ENCODE measurements at places on chromosomes 11 and 22.

DNA sequence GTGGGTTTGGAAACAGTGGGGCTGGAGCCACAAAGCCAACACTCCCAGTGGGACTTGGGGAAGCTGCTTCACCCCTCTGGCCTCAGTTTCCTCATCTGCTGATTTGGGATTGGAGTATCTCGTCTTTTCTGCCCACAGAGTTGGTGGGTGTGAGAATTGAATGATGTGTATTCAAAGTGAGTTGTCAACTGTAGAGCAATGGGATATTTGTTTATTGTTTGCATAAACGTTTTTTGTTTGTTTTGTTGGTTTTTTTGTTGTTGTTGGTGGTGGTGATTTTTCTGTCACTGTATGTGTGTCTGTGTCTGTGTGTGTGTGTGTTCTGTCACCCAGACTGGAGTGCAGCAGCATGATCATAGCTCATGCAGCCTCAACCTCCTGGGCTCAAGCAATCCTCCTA lies 542.0 kb downstream of the MIAT start:
- DNase-seq: no peak

- DNase-seq: peak; percentile 51
Measured at GRCh38 chr11:36702330-36703054, 104.5 kb upstream of the RAG2 start.

DNA sequence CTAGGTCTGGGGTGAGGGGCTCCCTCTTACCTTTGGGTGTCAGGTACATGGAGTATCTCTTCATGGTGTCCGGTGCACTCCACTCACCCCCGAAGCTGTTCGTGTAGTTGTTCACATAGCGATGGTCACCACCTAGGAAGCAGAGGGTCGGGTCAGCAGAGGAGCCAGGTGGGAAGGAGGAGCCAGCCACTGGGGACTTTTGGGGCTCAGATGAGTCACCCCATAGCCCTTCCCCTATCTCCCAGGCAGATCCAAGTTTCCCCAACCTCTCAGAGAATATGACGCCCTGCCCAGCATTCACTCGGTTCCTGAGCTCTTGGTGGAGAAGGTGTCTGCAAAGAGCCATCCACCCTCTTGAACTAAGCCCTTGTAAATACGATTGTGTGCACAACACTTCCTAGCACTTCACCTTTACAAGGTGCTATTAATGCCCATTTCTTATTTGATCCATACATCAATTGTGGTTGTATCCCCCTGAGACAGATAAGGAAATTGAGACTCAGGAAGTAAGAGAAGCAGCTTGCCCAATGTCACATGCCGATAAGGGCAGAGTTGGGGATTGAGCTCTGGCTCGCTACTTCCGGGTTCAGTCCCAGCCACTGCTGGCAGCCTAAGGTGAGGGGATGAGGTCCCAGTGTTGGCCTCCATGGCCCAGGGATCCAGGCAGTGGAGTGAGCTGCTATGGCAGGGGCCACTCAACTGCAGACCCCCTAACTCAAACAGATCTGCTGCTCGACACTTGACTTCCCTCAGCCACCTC lies 14.8 kb downstream of the TRIM29 start:
- no peak for DNase-seq

- DNase-seq: peak; percentile 34
Measured at GRCh38 chr11:97454988-97455387, 1065.2 kb downstream of the JRKL start.

GRCh38 chr11:94793002-94793401 lies 24.8 kb downstream of the AMOTL1 start:
- DNase-seq: no peak

GRCh38 chr11:3953327-3953726 lies 97.9 kb downstream of the STIM1 start:
- DNase-seq: no peak

- no peak for DNase-seq
Measured at GRCh38 chr11:10746871-10747270, 4.2 kb upstream of the CTR9 start.

DNA sequence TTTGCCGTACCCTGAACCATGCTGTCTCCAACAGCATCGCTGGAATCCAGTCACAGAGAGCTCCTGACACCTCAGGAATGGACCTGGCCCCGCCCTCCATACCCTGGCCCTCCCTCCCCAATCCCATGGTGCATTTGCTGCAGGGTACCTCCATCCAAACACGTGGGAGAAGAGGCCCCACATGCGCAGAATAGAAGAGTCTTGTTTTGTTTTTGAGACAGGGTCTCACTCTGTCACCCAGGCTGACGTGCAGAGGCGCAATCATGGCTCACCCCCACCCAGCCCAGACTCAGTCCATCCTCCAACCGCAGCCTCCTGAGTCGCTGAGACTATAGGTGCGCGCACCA lies 2.3 kb upstream of the PNPLA2 start:
- DNase-seq: no peak

DNA sequence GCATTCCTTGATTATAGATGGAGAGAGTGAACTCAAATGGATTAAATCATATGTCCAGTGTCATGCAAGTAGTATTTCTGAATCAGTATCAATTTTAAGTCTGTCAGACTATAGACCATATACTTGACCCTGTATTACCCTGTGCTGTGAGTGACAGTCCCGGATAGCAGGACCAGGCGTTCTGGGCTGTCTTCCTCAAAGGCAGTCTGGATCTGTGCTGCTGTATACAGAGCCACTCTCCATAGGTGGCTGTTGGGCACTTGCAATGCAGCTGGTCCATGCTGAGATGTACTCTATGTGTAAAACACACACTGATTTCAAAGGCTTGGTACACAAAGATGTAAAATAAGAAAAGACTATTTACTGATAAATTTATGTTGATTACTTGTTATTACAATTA lies 294.3 kb downstream of the OPCML start:
- no peak for DNase-seq

DNA sequence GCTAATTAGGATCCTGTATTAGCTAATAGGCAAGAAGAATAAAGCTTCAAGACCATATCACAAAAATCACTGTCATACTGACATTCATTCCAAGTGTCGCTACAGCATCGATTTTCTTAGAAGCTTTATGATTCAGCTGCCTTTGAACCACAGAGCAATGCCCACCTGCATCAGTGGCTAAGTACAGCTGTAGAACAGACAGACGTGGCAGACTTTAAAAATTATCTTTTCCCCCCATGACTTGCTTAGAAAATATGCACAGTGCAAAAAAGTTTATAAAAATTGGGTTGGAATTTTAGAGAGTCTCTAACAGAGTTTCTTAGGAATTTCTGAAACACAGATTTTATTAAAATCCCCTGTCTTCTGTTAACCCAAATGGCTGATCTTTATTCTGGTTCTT lies 120.8 kb downstream of the CADM1 start:
- no peak for DNase-seq

- DNase-seq: no peak
Measured at GRCh38 chr11:82233201-82233600, 500.5 kb downstream of the FAM181B start.

- DNase-seq: no peak
Measured at GRCh38 chr11:33844236-33844635, 47.6 kb downstream of the LMO2 start.

GRCh38 chr22:45852826-45853225 lies 124.1 kb downstream of the WNT7B start:
- DNase-seq: no peak

DNA sequence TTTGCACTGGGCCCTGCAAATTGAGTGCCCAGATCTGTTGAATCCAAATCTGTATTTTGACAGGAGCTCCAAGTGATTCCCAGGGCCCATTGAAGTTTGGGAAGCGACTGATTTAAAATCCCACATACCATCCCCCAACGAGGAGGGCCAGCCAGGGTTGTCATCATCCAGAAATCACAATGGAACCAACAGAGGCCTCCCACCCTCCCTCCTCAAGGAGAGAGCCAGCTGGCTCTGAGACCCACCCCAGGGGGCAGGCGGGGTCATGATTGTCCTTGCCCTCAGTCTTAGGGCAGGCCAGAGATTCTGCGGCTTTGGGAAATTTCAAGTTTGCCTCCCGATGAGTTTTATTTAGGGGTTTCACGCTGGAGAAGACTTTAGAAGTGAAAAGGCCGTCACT lies 358.2 kb downstream of the MN1 start:
- no peak for DNase-seq

- DNase-seq: no peak
Measured at GRCh38 chr11:68778205-68778604, 26.9 kb upstream of the TESMIN start.

- no peak for DNase-seq
Measured at GRCh38 chr22:49240472-49240871, 587.2 kb downstream of the BRD1 start.

- DNase-seq: no peak
Measured at GRCh38 chr11:71947498-71947897, 18.7 kb downstream of the RNF121 start.

GRCh38 chr22:28951969-28952521 lies 68.7 kb downstream of the ZNRF3 start:
- no peak for DNase-seq

All from glomerular endothelial cell (primary cell).